ENCODE measurements at places on chromosomes 11 and 22.

DNA sequence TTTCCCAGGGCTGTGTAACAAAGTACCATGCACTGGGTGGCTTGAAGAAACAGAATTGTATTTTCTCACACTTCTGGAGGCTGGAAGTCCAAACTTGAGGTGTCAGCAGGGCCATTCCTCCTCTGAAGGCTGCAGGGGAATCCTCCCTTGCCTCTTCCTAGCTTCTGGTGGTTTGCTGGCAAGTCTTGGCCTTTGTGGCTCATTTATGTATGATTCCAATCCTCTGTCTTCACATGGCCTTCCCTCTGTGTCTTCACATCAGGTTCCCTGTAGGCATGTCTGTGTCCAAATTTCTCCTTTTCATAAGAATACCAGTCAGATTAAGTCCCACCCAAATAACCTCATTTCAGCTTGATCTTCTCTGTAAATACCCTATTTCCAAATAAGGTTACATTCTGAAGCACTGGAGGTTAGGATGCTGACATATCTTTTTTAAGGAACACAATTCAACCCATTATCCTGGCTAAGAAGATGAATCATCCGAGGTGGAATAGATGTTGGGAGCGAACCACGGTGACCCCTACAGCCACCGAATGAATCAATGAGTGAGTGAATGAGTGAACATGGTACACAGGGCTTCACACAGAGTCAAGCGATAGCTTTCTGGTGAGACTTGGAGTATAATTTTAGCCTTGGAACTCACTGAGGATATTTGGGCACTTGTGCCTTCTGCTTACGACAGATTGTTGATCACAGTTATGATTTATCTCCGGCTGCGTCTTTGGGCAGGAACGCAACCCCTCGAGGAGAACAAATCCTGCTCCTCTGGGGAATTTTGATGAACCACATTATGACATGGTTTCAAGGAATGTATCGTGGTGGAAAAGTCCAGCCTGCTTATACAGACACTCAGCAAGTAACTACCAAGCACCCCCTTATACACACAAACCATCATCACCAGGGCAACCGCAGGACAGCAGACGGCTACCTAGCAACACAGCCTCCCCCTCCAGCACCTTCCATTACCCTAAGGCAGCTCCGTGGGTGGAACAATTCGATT is 34.3 kb upstream of the MICAL2 start:
- no peak for DNase-seq

DNA sequence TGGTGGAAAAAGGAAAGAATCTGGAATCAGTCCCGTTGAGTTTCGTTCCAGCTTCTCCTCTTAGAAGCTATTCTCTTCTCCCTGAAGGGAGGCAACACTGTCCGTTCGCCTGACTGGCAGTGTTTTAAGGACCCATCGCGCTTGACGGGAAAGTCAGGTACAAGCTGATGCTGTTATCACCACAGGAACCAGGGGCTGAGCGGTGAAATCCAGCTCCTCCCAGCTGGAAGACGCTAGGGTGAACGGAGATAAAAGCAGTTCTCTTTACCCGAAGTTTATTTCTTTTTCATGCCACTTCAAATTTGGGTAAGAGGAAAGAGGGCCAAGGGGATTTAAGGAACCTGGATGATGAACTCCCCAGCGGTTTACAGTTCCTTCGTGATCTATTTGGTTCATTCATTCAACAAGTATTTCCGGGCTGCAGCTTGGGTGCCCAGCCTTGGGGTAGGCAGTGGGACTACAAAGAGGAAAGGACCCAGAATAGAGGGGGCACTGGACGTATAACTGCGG is 551 bp upstream of the DEUP1 start:
- no peak for DNase-seq

GRCh38 chr22:26448941-26449340 is 19.9 kb downstream of the ASPHD2 start:
- DNase-seq = no peak

- DNase-seq = no peak
Observed at GRCh38 chr22:17770180-17771077, 3.8 kb downstream of the BID start.

GRCh38 chr22:44179196-44179988 is 1.3 kb upstream of the PARVG start:
- no peak for DNase-seq

- no peak for DNase-seq
Observed at GRCh38 chr11:32883421-32883820, 9.2 kb upstream of the QSER1 start.

- DNase-seq = no peak
Observed at GRCh38 chr11:70296681-70297080, 26.2 kb downstream of the PPFIA1 start.

GRCh38 chr11:12556155-12556554 is 118.1 kb upstream of the TEAD1 start:
- DNase-seq = no peak

DNA sequence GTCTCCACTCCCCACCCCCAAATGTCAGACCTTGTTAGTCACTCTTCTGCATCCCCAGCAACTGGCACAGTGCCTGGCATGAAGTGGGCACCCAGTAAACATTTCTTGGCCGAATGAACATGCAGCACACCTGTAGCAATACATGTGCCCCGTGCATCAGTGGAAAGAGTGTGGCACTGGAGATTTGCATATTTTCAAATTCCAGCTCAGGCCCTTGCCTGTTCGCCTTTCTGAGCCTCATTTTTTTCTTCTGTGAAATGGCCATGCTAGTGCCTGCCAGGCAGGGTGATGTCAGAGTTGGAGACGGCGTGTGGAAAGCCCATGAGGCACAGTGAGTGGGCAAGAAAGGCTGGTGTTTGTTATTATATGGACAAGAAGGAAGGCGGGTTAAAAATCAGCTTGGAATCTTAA is 38.7 kb downstream of the CD82 start:
- DNase-seq = no peak

GRCh38 chr11:75562836-75563484 is 907 bp downstream of the SERPINH1 start:
- DNase-seq = peak; percentile 63

DNA sequence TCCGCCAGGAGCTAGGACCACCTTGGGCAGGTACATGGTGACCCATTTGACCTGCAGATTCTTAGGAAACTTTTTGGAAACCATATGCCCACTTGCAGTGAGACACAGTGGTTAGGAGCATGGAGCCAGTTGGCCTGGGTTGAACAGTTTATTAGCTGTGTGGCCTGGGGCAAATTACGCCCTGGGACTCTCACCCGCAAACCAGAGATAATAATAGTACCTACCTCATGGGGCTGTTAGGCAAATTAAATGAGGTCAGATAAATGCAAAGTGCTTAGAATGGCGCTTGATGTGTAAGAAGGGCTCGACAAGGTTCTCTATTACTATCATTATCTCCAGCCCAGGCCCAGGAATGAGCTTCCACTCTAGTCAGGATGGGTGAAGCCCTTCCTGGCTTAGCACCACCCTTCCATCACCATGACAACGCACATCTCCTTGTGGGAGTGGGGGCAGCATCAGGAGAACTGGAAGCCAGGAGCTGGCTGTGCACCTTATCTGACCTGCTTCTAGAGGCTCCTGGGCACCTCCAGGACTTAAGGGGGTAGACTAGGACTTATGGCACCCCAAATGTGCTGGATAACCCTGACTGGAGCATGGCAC is 5.1 kb downstream of the SYT12 start:
- DNase-seq = no peak

- no peak for DNase-seq
Observed at GRCh38 chr11:16933756-16934603, 80.2 kb downstream of the PLEKHA7 start.

GRCh38 chr11:116505298-116506262 is 267.2 kb downstream of the BUD13 start:
- DNase-seq = no peak

DNA sequence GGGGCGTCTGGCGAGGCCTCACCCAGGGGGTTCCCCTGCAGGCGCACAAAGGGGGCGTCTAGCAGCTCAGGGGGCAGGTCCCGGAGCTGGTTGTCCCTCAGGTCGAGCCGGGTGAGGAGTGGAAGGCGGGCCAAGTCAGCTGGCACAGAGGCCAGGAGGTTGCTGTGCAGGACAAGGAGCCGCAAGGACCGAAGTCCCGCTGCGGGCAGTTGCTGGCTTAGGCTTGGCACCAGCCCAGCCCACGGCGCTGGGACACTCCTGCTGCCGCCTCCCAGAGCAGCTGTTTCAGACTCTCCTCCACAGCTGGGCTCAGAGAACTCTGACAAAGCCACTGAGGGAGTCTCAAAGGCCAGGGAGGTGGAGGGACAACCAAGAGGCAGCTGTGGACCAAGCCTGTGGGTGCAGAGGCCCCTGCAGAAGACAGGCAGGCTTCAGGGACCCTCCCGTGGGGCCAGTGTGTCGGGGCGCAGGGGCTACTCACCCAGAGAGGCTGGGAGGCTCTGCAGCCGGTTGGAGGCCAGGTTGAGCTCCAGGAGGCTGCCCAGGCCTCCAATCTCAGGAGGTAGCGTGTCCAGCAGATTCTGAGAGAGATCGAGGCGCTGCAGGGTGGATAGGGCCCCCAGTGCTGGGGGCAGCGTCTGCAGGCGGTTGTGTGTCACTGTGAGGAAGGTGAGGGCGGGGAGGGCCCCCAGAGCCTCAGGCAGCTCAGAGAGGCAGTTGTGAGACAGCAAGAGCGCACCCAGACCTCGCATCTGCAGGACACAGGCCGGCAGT is 2.2 kb downstream of the PIDD1 start:
- no peak for DNase-seq

DNA sequence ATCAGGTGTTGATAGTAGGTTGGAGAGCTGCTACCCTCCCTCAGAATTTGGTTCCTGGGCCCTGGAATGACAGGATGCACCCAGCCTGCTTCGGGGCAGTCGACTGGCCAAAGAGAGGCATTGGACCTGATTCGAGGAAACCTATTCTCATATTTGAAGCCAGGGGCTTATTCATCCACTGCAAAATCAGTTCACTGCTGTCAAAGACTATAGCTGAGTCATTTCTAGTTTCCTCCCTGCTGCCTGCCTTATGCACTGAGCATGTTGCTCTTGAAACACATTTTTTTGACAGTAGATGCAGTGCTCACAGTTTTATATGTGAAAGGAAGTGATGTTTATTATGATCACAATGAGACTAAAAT is 565.4 kb downstream of the ETS1 start:
- no peak for DNase-seq

DNA sequence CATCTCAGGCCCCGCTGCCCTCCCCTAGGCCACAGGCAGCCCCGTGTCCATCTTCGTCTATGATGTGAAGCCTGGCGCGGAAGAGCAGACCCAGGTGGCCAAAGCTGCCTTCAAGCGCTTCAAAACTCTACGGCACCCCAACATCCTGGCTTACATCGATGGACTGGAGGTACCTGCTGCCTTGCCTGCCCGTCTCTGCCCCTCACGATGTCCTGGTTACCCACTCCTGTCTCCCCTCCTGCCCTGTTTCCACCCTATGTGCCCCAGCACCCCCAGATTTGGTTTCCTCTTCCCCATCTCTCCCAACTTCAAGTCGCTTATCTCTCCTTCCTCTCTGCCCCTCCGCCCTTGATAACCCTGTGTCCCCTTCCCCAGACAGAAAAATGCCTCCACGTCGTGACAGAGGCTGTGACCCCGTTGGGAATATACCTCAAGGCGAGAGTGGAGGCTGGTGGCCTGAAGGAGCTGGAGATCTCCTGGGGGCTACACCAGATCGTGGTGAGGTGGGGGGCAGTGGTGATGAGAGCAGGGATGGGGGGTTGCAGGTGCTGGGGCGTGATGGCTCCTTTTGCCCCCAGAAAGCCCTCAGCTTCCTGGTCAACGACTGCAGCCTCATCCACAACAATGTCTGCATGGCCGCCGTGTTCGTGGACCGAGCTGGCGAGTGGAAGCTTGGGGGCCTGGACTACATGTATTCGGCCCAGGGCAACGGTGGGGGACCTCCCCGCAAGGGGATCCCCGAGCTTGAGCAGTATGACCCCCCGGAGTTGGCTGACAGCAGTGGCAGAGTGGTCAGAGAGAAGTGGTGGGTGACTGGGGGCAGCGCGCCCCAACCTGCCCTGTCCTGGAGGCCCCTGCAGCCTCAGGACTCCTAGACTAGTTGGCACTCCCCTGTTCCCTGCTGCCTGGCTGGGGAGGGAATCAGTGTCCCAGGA is 930 bp downstream of the SCYL1 start:
- no peak for DNase-seq

DNA sequence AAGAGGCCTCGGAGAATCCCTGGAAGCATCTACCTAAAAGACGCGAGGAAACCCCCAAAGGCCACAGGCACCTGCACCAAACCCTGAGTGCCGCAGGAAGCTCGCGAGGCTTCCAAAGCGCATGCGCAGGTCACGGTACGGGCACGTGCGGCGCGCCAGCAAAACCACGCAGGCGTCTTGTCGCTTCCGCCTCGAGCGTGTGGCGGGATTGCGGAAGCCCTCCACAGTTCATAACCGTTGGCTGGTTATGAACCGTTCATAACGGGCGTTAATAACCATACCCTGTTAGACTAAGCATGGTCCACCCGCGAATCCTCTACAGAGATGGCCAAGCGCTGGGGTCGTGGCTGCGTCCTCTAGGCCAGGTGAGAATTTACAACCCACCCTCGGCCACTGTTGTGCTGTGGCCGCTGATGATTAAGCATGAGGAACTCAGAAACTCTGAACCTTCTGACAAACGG is 46.4 kb downstream of the MORC2 start:
- DNase-seq = no peak

DNA sequence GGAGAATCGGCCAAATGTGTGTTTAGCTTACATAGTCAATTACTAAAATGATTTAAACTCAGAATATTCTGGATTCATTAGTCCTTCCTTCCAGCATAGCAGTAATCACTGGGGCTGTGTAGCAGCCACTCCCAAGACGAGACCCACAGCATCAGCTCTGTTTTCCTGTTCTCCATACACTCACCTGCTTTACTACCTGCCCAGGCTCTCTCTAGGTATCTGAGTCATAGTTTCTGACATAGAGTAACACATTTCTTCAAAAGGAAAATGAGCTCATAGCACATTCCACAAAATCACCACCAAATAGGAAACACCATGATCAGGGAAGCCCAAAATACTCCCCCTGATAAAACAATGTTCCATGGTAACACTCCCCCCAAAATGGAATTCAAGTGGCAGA is 22.9 kb downstream of the MORC2 start:
- no peak for DNase-seq

DNA sequence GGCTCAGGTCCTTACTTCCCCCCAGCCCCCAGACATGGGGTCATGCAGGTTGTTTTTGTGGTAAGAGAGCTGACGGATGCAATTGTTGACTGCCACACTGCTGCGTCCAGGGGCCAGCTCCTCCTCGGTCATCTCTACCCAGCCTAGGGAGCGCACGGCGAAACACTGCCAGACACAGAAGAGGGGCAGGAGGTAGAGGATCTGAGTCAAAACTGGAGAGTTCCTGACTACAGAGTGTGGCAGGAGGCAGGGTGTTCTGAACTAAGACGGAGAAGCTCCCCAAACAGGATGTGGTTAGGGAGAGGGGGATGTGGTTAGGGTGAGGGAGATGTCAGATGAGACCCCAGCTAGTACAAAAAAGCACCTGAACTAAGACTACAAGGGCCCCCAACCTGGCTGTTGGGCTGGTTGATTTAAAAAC is 12.3 kb downstream of the SMPD1 start:
- DNase-seq = no peak

DNA sequence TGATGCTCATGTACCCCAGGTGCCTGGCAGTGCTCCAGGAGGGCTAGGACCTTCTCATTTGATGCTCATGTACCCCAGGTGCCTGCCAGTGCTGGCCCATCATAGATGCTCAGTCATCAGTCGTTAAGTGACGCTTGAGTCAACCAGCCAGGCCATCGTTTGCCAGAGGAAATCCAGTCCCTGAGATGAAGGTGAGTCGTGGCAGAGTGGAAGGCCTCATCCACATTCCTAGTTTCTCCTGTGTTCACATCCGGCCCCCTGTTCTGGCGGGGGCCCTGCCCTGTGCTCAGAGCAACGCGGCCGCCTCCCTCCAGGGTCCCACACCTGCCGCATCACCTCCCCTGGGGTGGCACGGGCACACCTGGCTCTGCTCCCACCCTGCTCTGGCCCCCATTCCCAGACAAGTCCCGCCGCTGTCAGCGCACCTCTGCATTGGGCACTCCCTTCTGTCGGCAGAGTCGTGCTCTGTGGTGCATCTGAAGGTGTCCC is 279.9 kb downstream of the BRD1 start:
- DNase-seq = no peak
